ENCODE measurements at places on chromosomes 12 and 14. TPM values are rescaled to one million over a fixed set of nuclear protein-coding genes. Genes with fewer than 3 reads are reported as not detected.

The SIX6 gene
- total RNA-seq = not detected

The FKBP3 gene
- 54.9 TPM for total RNA-seq

The CCDC88C gene
- total RNA-seq = 175 TPM

- H3K4me3 ChIP-seq = no peak overlapping the region
- DNase-seq = no peak
- no peaks in the 10 kb centered on the region for H3K36me3 ChIP-seq
- peaks cover 13% of the 10 kb centered on the region for H3K27me3 ChIP-seq
Observed at GRCh38 chr14:24837280-24838046, 203.5 kb upstream of the GZMB start.

GRCh38 chr12:22116376-22116775 is 70.4 kb downstream of the CMAS start:
- no peaks in the 10 kb centered on the region for H3K27me3 ChIP-seq
- no peak overlapping the region for H3K27ac ChIP-seq
- H3K4me3 ChIP-seq = no peak overlapping the region
- no peak for DNase-seq
- H3K36me3 ChIP-seq = no peaks in the 10 kb centered on the region

- H3K27ac ChIP-seq = no peak overlapping the region
- H3K4me3 ChIP-seq = no peak overlapping the region
Observed at GRCh38 chr12:126389961-126390360, 1324.7 kb downstream of the AACS start.

DNA sequence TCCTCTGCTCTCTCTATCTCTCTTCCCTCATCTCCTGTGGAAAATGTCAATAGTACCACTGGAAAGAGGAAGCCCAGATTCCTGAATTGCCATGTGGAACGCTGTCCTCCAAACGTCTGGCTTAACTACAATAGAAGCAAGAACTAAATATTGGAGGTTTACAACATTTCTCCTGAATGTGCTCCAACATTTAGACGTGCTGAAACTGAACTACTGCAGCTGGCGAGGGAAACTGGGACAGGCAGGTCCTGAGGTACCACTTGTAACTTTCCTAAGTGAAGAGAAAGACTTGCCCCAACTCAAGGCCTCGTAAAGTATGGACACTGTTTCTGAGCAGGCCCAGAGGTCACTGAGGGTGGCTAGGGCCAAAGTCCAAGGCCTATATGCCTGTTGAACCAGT is 187.7 kb downstream of the NTF3 start:
- H3K27ac ChIP-seq = no peak overlapping the region
- no peak overlapping the region for H3K4me3 ChIP-seq

GRCh38 chr12:20184514-20184913 is 183.8 kb upstream of the PDE3A start:
- no peaks in the 10 kb centered on the region for H3K4me1 ChIP-seq
- DNase-seq = no peak
- no peaks in the 10 kb centered on the region for H3K36me3 ChIP-seq
- H3K27me3 ChIP-seq = no peaks in the 10 kb centered on the region
- no peak overlapping the region for H3K4me3 ChIP-seq
- H3K27ac ChIP-seq = no peak overlapping the region

DNA sequence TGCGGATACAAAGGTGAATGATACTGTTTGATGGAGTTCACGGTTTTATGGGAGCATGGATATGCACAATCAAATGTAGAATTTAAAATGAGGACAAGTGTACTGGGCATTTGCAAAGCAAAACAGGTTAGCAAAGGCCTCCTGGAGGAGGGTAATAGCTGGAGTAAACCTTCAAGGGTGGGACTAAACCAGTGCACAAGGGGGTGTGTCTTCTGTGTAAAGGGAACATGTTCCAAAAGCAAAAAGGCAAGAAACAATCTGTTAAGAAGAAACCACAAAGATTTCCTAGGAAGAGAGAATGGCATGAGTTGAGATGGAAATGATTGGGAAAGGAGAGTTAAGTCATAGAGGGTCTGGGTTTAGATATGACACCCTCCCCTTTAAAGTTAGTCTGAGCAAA is 109.2 kb upstream of the SLCO1C1 start:
- H3K36me3 ChIP-seq = no peaks in the 10 kb centered on the region
- no peak for DNase-seq
- H3K4me1 ChIP-seq = no peaks in the 10 kb centered on the region
- H3K27ac ChIP-seq = no peak overlapping the region

DNA sequence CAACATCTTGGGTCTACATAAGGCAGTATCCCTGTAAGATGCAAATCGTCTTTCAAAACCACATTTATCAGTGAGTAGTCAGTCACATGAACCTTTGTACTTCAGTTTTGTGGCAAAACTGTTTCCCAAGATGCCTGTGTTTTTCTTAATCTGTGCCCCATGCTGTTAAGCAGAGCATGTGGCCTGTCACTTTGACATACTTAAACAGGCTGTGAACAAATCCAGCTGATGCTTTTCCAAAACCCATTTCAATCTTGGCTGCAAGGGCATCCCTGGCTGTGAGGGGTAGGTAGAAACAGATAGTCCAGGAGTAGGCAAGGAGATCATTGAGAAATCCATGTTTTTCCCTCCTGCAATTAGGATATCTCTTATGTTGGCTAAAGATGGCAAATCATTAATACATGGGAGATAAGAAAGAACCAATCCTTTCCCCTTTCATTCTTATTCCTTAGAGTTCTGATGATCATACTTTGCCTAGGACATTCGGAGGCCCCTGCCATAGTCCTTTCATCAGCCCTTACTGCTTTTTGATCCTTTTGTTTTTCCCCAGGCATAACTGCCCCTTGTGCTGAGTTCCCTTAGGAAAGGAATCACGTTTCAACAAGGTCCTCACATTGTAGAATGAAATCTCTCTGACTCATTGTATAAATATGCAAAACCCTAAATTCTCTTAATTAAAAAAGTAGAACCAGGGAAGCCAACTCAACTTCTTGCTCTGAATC is 121.1 kb upstream of the EEA1 start:
- no peaks in the 10 kb centered on the region for H3K36me3 ChIP-seq
- H3K4me1 ChIP-seq = no peaks in the 10 kb centered on the region
- H3K27me3 ChIP-seq = peaks cover 8% of the 10 kb centered on the region
- DNase-seq = no peak
